Stimulated activated CD8-positive, alpha-beta memory T cell treated with anti-CD3 and anti-CD28 coated beads, Interleukin-2, amount 100 ng/mL, for 48 hours (primary cell): ENCODE measurements at places on chromosomes 5 and 9.

DNA sequence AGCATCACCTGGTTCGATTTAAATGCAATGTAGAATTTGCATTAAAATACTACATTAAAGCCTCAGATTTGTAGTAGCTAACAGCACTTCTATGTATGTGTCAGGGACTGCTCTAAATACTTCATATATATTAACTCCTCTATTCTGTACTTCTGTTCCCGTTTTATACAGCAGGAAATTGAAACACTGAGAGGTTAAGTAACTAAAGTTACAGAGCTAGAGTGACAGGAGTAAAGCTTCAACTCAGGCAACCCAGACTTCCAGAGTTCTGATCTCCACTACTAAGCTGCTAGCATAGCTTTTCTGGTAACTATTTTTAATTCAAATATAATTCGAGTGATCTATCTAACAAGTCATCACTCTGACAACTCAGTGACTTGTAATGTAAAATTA, 619 bp upstream of the APC start:
- DNase-seq: no peak

DNA sequence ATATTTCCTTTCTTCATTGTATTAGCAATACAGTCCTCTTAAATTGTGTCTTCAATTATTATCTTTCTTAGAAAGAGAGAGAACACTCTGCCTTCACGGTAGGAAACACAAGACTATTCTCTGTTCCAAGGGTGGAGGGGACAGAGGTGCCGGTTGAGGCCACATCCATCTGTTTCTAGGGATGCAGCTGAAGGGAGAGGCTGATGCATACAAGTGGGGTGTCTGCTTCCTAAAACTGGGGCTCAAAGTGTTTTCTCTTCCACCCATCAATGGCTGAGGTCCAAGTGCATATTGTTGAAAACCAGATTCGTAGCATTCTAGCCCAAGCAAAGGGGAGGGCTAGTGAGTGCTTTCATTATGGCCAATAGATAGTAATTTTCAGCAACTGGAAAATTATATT, 9.5 kb downstream of the IRX2 start:
- no peak for DNase-seq

DNA sequence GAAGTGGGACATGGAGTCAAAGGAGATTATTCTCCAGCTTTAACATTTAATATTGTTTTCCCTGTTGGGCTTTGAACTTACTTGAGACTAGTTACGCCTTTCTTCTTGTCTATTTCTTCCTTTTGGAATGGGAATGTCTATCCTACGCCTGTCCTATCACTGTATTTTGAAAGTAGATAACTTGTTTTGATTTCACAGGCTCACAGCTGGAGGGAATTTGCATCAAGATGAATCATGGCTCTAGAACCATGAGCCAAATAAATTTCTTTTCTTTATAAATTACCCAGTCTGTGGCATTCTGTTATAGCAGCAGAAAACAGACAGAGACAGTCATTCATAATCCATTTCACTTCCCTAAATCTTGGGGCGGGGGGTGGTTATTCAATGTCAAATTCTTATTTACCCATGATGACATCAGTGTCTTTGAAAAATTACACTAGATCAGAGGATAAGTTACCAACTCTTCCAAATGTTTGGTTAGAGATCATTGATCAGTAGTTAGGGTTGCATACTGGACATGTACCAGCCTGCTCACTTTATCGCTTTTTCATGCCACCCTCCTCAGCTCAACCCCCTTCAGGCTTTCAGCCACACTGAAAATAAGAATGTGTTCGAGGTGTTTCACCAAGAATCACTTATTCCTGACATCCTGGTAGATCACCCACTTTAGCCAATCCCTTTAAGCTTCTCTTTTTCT, 419.6 kb upstream of the PIK3R1 start:
- DNase-seq: no peak

- no peak for DNase-seq
Measured at GRCh38 chr5:161600156-161600555, 53.6 kb upstream of the GABRB2 start.

- no peak for DNase-seq
Measured at GRCh38 chr5:139064613-139065012, 133.6 kb downstream of the SIL1 start.

- no peak for DNase-seq
Measured at GRCh38 chr5:148811756-148812155, 14.7 kb upstream of the ADRB2 start.

DNA sequence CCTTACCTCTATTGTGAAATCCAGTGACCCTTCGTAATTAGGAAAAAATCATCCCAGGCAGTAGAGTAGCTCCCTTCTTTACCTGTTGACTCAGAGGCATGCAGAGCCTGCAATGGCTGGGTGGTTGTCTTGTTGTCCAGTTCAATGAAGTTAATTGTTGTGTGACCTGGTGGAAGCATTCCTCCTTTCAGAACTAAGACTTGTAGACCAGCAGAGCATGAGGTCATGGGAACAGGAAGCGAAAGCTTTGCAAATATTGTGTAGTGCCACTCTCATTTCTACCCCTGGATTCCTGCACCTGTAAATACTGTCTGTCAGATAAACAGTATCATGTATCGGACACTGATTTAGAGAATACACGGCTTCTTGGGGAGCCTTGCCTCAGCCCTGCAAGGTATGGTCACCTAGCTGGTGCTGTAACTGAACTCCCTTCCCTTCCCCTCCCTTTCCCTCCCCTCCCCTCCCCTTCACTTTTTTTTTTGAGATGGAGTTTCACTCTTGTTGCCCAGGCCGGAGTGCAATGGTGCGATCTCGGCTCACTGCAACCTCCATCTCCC, 5.7 kb upstream of the PRXL2C start:
- DNase-seq: no peak

GRCh38 chr5:76704131-76704663, 11.7 kb upstream of the F2R start:
- DNase-seq: no peak

DNA sequence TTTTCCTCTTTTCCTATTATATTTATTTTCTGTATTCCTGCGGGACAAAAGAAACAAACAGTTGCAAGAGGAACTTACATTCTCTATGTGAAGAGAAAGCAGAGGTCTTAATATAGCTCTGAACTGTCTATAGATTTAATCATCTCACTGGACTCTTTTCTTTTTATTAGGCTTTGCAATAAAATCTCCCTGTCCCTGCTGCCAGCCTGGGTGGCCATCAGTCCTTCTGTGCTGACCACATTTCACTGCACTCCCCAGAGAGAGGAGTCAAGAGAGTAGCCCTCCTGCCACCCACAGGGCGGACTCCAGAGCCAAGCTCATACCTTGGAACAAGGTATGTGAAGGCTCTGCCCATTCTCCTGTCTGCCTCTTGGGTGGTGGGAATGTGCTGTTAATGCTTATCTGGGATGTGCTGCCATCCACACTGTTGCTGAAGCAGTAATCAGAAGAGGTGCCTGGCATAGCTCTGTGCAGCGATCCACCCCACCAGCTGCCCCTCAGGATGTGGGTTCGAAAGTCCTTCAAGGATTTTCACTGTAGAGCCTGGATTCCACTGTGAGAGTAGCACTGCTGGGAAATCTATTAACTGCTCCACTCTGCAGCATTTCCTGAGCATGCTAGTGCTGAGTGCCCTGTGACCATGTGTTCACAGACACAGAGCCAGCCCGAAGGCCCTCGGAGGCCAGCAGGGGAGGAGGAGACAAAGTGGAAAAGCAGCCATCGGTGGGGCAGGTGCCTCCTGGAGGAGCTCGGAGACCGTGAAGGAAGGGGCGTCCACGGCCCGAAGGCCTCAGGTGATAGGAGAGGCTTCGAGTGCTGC, 334.6 kb downstream of the MED10 start:
- no peak for DNase-seq

- DNase-seq: no peak
Measured at GRCh38 chr5:1003296-1003937, 5.2 kb upstream of the NKD2 start.

DNA sequence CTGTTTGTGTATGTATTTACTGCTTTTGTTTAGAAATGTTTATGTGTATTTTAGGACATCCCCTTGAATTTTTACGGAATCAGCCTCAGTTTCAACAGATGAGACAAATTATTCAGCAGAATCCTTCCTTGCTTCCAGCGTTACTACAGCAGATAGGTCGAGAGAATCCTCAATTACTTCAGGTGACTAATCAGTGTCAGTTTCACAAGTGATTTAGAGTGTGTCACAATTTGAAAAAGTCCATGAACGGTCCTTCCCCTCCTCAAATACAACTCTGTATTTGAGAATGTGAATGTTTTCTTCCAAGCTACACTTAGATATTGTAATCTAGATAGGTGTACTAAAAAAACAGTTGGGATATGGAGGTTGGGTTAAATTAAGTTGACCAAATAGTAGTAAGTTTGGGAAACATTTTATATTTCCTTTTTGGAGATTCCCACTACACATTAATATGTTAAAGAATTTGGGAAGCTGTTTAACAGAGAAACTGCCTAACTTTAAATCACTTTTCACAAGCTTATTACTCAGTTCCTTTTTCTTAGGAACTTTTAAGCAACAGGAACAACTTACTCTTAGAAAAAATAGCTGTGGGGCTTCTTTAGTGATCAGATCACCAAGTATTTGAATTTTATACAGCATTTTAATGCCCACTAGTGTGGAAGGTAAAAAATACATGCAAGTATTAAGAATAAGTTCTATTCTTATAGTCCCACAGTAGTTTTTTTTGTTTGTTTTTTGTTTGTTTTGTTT, 40.9 kb downstream of the RAD23B start:
- DNase-seq: no peak

GRCh38 chr5:122129306-122129705, at the start of gene ZNF474:
Gene ZNF474 (plus strand): TSS chr5:122129546. CDS start chr5:122151991, 22,445 bp downstream.
- no peak for DNase-seq

GRCh38 chr5:83488821-83489220, 17.3 kb downstream of the VCAN start:
- DNase-seq: no peak

GRCh38 chr5:65061974-65062353, 293.2 kb downstream of the CWC27 start:
- no peak for DNase-seq

DNA sequence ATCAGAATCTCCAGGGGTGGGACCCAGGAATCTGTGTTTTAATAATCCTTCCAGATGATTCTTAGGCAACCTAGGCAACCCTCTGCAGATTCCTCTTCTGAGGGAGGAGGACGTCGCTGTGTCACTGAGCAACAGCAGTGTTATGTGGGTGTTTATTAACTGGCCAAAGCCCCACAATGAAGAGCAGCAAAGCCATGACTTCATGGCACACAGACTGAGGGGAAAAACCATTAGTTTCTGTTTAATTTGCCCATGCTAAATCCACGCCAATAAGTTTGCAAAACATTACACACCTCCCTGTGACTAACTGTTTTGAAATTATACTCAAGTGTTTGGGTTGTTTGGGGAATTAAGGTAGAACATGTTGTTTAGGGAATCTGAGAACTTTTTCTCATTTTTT, 83.7 kb upstream of the TMED7 start:
- no peak for DNase-seq

- no peak for DNase-seq
Measured at GRCh38 chr9:135963938-135964337, 2.8 kb upstream of the UBAC1 start.

- DNase-seq: no peak
Measured at GRCh38 chr5:52807723-52808122, 20.0 kb downstream of the ITGA1 start.

DNA sequence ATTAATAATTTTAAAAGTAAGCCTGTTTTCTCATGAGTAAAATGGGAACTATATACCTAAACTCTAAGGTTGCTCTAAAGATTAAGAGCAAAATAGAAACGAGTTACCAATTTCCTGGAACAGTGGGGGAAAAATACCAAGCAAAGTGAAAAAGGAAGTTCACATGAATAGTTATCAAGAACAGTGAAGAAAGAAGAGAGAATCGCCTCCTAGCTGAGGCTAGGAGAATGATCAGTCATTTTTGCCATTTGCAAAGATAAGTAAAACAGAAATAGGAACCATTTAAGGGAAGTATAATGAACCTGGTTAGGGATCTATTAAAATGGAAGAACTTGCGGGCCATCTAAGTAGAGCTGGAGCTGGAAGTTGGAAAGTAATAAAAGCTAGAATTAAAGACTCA, 50.7 kb downstream of the P4HA2 start:
- no peak for DNase-seq

GRCh38 chr5:109453251-109453650, 43.5 kb upstream of the PJA2 start:
- no peak for DNase-seq

DNA sequence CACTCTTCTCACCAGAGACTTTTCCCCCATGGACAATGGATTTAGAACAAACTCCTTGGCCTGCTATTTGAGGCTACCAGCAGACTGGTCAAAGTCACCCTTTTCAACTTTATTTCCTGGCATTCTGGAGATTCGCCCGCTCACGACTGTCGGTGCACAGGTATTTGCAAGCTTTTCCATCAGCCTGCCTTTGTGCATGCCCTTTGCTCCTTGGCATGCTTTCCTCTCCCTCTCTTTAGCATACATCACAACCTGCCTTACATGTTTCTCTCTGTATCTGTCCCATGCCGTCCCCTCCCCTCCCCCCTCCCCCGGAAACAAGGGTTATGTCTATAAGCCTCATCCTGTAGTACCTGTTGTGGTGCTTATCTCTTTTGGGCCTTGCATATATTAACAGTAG, 257.1 kb downstream of the AOPEP start:
- no peak for DNase-seq

- DNase-seq: no peak
Measured at GRCh38 chr5:126794157-126794828, 17.4 kb downstream of the LMNB1 start.

DNA sequence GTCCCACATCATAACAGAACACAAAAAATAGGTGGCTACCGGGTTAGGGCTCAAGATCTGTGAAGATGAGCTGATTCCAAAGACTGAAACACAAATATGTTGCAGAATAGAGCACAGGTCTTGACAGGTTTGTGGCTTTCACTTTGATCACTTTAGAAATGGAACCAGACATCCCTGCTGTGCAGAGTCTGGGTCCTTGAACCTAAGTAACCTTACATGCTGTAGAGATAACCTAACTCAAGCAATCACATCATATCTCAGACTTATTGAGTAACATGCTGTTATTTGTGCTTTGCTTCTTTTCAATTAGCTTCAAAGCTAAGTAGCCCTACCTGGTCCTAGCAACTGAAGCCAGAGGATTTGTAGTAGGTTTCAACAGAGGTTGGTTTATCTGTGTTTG, 24.3 kb downstream of the FBXW2 start:
- DNase-seq: no peak

- DNase-seq: no peak
Measured at GRCh38 chr9:92048924-92049625, 66.1 kb downstream of the SPTLC1 start.

DNA sequence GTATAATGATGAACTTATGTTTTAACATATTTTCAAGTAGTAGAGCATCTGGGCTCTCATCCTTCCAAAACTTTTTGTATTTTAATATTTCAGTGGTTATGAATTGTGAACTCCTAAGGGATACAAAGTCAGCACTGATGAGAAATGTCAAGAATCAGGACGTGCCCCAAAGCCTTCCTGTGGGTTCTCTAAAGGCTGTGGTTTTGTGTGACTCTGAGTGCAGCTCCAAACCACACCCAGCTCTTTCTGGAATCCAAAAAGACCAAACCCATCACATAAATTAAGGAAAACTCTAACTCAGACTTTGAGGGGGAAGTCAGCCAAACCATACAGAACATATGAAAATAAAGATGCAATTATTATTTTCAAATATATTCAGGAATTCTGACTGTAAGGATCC, 40.8 kb upstream of the SMU1 start:
- DNase-seq: no peak
